ENCODE measurements at places on chromosomes 5 and 9.

- DNase-seq = no peak
These were observed 73.5 kb downstream of the PRRT1B start for GRCh38 chr9:131618785-131619184.

DNA sequence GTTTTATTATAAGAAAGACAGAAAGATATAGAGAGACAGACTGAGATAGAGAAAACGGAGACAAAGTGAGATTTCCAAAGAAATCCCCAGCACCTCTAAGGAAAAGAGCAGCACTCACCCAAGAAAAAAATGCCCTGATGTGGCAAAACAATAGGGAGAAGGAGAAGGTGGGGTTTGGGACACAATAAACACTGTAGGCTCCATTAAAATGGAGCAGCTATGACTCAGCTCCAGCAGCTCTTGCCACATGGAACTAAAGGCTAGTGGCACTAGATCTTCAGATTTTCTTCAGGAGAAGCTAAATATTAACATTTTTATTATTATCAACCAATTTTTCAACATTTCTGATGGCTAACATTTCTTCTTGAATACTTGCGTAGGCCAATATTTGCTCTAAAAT is 321.8 kb downstream of the TRIM32 start:
- no peak for DNase-seq

DNA sequence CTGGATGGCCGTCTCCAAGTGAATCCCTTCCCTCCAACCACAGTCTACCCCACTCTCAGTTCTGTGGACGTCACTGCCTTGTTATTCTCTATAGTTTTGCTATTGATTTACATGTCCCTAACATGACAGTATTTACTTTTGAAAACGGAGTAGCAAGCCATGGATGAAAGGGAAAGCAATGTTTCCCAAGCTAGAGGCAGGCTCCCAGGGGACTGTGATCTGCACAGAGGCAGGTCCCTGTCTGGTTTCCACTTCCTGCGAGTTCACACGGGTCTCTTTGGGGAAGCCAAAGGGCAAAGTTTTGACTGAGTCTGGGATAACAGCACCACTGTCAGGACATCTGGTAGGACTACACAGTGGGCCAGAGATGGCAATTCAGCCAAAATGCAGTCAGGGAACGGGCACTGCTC is 12.7 kb downstream of the C9orf153 start:
- no peak for DNase-seq

DNA sequence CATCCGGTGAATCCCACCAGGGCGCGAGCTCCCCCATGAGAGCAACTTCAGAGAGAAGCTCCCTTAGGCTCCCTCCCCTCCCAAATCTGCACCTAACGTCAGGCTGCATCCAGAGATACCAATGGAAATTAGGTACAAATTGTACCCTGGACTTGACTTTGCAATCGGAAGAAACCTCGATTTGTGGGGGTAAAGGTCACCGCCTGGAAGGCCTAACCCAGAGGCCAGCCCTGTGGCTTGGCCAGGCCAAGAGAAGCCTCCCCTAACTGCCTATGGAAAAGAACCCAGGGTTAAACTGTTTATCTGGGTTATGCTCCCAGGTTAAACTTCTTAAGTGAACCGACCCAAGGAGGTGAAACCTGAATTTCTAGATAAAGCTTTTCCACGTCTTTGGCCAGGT is 80.4 kb downstream of the GTF3C4 start:
- no peak for DNase-seq

- DNase-seq = no peak
These were observed 118.5 kb downstream of the GPBP1 start for GRCh38 chr5:57292336-57292735.

- DNase-seq = no peak
These were observed 201.7 kb downstream of the EFNA5 start for GRCh38 chr5:107469064-107469463.

GRCh38 chr5:170614065-170614490 is 110.3 kb downstream of the KCNIP1 start:
- DNase-seq = no peak

DNA sequence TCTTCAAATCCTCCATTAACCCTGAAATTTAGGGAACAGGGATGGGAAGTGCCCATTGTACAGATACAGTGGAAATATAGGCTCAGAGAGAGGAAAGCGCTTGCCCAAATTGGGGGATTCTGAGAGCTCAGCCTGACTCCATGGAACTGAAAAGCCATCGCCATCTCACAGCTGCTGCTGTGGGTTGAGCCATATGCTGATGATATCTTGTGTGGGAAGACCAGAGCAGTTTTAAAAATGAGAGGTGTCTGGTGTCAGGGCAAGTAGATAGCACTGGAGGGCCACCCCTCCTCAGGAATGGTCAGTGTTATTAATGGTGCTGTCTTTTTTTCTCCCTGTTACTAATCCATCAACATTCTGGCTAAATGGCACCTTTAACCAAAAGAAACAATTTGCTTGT is 50.9 kb upstream of the C5orf58 start:
- DNase-seq = no peak

- DNase-seq = no peak
These were observed 75.8 kb downstream of the MAP1B start for GRCh38 chr5:72183101-72183520.

DNA sequence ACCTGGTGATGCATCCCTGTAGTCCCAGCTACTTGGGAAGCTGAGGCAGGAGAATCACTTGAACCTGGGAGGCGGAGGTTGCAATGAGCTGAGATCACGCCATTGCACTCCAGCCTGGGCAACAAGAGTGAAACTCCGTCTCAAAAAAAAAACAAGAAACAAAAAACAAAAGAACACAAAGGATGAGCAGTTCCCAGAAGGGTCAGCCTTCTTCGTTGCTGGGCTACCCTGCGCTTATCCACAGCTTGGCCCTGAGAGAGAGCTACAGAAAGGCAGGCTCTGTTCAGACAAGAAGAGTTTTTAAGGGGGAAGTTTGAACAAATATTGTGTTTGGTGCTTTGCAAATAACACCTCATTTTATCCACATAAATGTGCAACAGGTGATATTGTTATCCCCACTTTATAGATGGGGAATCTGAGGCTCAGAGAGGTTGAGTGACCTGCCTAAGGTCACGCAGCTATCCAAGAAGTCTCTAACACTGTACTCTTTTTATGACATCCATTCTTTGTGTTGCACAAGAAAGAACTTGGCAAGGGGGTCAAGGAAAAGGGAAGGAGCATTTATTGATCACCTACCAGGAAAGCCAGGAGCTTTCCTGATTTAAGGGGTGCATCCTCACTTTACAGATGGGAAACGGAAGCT is 63.7 kb upstream of the NEURL1B start:
- DNase-seq = no peak

DNA sequence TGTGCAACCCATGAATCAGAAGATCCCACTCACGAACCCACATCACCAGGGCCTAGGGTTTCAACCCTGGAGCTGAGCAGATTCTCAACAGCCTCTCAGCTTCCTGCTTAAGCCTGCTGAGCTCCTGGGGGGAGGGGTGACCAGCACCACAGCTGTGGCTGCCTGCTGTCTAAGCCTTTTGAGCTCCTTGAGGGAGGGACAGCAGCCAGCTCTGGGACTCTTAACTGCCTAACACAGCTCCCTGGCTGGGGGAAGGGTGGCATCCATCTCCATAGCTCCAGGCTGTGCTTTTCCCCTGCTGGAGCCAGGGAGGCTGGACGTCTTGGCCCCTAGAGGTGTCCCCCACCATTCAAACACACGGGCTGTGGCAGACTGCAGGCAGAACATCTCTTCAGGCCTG is 250.3 kb downstream of the DMAC1 start:
- DNase-seq = no peak

DNA sequence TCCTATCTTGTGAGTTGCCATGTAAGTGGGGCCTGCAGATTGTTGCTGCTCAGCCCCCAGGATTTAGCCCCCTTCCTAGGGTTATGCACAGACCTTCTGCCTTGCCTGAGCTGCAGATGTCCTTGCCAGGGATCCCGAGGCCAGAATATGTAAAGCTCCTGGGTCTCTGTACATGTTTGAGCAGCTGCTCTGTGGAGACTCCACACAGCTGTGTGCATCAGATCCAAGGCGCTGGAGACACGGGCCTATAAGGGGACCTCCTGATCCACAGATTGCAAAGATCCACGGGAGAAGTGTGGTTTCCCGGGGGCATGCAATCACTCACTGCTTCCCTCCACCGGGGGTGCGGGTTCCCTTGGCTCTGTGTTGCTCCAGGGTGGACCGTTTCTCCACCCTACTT is 28.9 kb downstream of the TAF11L14 start:
- DNase-seq = no peak

GRCh38 chr5:132215329-132215728 is 12.3 kb downstream of the P4HA2 start:
- no peak for DNase-seq

Measured in activated CD4-positive, alpha-beta T cell treated with anti-CD3 and anti-CD28 coated beads, Interleukin-2, amount 50 U/mL, for 48 hours (primary cell).